ENCODE measurements at places on chromosomes 12 and 14. TPM values are rescaled to one million over a fixed set of nuclear protein-coding genes. Genes with fewer than 3 reads are reported as not detected.

The SPTB gene
- total RNA-seq: 0.55 TPM

The RTN1 gene
- total RNA-seq: not detected

The ESRRB gene
- total RNA-seq: not detected

The TSHR gene
- not detected for total RNA-seq

The PMEL gene
- total RNA-seq: 1.5 TPM

The CIROP gene
- not detected for total RNA-seq

The DDIT3 gene
- 45.6 TPM for total RNA-seq

The AHNAK2 gene
- total RNA-seq: 0.10 TPM

GRCh38 chr14:22416193-22416592, 172.8 kb downstream of the DAD1 start:
- no peaks in the 10 kb centered on the region for H3K36me3 ChIP-seq
- no peak for DNase-seq
- no peak overlapping the region for H3K27ac ChIP-seq
- H3K4me3 ChIP-seq: no peak overlapping the region

DNA sequence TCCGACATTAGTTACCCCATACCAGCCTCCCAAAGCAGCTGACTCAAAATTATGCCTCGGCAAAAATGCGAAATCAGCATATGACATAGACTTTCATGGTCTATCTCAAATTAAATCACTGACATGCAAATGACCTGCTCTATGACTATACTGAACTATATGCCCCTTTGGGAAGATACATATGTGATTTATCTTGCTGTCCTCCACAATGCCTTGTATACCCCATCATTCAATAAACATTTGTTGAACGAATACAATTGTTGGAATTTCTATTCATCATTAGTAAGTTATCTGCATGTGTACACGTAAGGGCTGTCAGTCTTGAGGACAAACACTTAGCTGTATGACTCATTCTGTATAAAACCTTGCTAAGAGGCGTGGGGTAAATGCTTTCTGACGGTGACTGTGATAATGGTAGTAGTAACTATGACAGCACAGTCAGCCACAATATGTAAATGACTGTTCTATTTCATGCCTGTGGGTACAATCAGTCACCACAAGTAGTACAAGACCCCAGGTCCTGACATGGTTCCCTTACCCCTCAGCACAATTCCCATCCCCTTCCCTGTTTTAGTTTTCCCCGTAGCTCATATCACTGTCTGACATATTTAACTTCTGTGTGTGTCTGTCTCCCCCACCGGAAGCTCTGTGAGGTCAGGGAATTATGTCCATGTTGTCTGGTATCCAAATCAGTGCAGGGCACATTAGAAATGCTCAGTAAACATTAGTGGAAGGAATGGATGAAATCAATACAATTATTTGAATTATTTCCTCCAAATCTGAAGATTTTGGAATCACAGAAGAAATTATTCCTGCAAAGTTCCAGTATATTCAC, 42.8 kb downstream of the STXBP6 start:
- no peaks in the 10 kb centered on the region for H3K36me3 ChIP-seq
- H3K4me3 ChIP-seq: no peak overlapping the region
- peaks cover 4% of the 10 kb centered on the region for H3K27me3 ChIP-seq
- H3K4me1 ChIP-seq: no peaks in the 10 kb centered on the region
- no peak for DNase-seq
- H3K27ac ChIP-seq: no peak overlapping the region

GRCh38 chr12:69660164-69660863, 38.8 kb downstream of the BEST3 start:
- no peak overlapping the region for H3K4me3 ChIP-seq
- no peak for DNase-seq
- H3K27me3 ChIP-seq: peaks cover 4% of the 10 kb centered on the region
- H3K36me3 ChIP-seq: no peaks in the 10 kb centered on the region
- H3K4me1 ChIP-seq: no peaks in the 10 kb centered on the region

GRCh38 chr12:3647504-3647903, 105.4 kb downstream of the CRACR2A start:
- no peaks in the 10 kb centered on the region for H3K27me3 ChIP-seq
- H3K4me3 ChIP-seq: no peak overlapping the region

- no peaks in the 10 kb centered on the region for H3K36me3 ChIP-seq
- no peak for DNase-seq
- H3K4me1 ChIP-seq: no peaks in the 10 kb centered on the region
- no peak overlapping the region for H3K27ac ChIP-seq
Measured at GRCh38 chr12:102871014-102871413, 46.0 kb downstream of the PAH start.

DNA sequence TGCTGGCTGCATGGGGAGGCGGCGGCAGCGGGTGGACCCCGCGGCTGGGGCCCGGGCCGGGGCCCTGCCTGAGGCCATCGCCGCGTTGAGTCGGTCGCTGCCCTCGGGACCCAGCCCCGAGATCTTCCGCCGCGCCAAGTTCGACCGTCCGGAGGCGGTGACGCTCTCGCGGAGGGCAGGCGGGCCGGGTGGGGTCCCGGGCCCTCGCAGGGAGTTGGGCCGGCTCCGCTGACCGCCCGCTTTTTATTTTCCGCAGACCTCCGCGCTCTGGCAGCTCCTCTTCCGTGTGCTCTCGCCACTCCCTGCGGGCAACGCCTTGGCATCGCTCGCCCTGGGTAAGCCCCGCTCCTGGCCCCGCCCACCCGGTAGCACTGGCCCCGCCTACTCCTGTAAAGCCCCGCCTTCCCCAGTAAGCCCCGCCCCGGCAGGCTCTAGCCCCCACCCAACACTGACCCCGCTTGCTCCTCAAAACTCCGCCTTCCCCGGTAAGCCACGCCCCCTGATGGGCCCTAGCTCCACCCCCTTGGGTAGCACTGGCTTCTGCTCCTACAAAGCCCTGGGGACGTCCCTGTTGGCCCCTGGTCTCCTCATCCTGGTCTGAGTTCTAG, 424 bp downstream of the TEDC1 start:
- peak; percentile 95 for DNase-seq
- H3K4me1 ChIP-seq: peaks cover 24% of the 10 kb centered on the region
- no peaks in the 10 kb centered on the region for H3K27me3 ChIP-seq
- peak overlapping the region; percentile 85 for H3K27ac ChIP-seq
- peaks cover 4% of the 10 kb centered on the region for H3K36me3 ChIP-seq

GRCh38 chr12:53049571-53050318, at the start of gene TNS2:
TNS2 (plus strand) TSS chr12:53050065; CDS start chr12:53050186, 121 bp downstream.
- no peaks in the 10 kb centered on the region for H3K36me3 ChIP-seq
- DNase-seq: no peak
- H3K27me3 ChIP-seq: peaks cover 4% of the 10 kb centered on the region
- H3K4me3 ChIP-seq: no peak within 1 kb of the TSS
- no peak within 1 kb of the TSS for H3K27ac ChIP-seq

- no peak overlapping the region for H3K4me3 ChIP-seq
- peaks cover 6% of the 10 kb centered on the region for H3K4me1 ChIP-seq
- no peaks in the 10 kb centered on the region for H3K36me3 ChIP-seq
- no peak overlapping the region for H3K27ac ChIP-seq
- H3K27me3 ChIP-seq: peaks cover 25% of the 10 kb centered on the region
Measured at GRCh38 chr14:60632257-60632656, 17.0 kb downstream of the SIX1 start.

- H3K4me1 ChIP-seq: no peaks in the 10 kb centered on the region
- no peak overlapping the region for H3K4me3 ChIP-seq
- no peaks in the 10 kb centered on the region for H3K36me3 ChIP-seq
- no peak for DNase-seq
Measured at GRCh38 chr14:57979376-57980048, 113.6 kb upstream of the SLC35F4 start.

- DNase-seq: no peak
- no peak overlapping the region for H3K4me3 ChIP-seq
- no peaks in the 10 kb centered on the region for H3K36me3 ChIP-seq
Measured at GRCh38 chr14:60242429-60242828, 6.6 kb upstream of the PPM1A start.

- H3K27ac ChIP-seq: no peak overlapping the region
- DNase-seq: no peak
Measured at GRCh38 chr12:108257004-108257403, 82.1 kb downstream of the CMKLR1 start.

GRCh38 chr12:108337235-108338223, 1.6 kb downstream of the CMKLR1 start:
- no peaks in the 10 kb centered on the region for H3K36me3 ChIP-seq
- DNase-seq: no peak
- peaks cover 3% of the 10 kb centered on the region for H3K4me1 ChIP-seq
- no peak overlapping the region for H3K27ac ChIP-seq

- H3K36me3 ChIP-seq: no peaks in the 10 kb centered on the region
- no peak overlapping the region for H3K4me3 ChIP-seq
- DNase-seq: no peak
- H3K27ac ChIP-seq: no peak overlapping the region
- no peaks in the 10 kb centered on the region for H3K4me1 ChIP-seq
Measured at GRCh38 chr12:31521964-31522363, 69.0 kb downstream of the DENND5B start.

DNA sequence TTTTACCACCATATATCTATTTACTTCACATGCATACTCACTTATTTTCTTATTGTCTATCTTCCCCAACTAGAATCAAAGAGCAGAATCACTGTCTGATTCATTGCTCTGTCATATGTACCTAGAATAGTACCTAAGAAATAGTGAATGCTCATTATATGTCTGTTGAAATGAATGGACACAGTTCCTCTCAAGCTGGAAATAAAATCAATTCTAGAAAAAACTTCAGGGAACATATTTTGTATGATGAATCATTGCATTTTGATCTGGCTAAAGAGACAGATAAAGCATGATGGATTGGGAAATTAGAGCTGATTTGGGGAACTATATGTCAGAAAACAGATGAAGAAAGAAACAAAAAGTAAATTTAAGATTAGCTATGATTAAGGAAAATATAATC, 623.3 kb downstream of the C12orf50 start:
- H3K27me3 ChIP-seq: no peaks in the 10 kb centered on the region
- DNase-seq: no peak
- H3K4me1 ChIP-seq: no peaks in the 10 kb centered on the region
- H3K36me3 ChIP-seq: no peaks in the 10 kb centered on the region
- H3K27ac ChIP-seq: no peak overlapping the region

DNA sequence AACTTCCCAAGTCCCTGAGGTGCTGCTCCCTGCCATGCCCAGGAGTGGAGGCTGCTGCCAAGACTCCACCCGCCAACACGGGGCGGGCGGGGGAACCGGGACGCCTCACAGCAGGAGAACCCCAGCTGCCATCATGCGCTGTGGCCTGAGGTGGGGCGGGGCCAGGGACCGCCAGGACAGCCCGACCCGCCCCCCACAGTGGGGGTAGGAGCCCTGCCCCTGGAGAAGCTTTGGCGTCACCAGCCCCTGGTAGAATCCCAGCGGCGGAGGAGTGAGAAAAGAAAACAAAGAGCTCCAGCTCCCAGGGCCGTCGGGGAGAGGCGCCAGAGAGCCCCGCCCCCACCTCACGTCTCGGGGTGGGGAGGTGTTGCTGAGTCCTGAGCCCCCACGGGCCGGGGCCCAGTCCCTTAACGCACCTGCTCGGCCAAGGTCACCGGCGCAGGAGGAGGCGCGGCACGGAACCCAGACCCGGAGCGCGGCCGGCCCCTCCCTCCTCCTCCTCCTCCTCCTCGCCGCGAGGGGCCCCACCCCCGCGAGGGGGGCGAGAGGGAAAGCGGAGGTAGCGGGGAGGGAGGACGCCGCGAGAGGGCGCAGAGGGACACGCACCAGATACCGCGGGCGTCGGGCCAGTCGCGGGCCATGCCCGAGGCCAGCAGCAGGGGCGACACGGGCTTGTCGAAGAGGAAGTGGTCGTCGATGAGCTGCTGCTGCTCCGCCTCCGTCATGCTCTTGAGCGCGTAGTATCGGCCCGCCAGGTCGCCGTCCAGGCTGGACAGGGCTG, 1.8 kb downstream of the CKB start:
- DNase-seq: peak; percentile 61
- H3K27ac ChIP-seq: no peak overlapping the region
- no peaks in the 10 kb centered on the region for H3K36me3 ChIP-seq
- peaks cover 8% of the 10 kb centered on the region for H3K27me3 ChIP-seq
- H3K4me1 ChIP-seq: peaks cover 4% of the 10 kb centered on the region

DNA sequence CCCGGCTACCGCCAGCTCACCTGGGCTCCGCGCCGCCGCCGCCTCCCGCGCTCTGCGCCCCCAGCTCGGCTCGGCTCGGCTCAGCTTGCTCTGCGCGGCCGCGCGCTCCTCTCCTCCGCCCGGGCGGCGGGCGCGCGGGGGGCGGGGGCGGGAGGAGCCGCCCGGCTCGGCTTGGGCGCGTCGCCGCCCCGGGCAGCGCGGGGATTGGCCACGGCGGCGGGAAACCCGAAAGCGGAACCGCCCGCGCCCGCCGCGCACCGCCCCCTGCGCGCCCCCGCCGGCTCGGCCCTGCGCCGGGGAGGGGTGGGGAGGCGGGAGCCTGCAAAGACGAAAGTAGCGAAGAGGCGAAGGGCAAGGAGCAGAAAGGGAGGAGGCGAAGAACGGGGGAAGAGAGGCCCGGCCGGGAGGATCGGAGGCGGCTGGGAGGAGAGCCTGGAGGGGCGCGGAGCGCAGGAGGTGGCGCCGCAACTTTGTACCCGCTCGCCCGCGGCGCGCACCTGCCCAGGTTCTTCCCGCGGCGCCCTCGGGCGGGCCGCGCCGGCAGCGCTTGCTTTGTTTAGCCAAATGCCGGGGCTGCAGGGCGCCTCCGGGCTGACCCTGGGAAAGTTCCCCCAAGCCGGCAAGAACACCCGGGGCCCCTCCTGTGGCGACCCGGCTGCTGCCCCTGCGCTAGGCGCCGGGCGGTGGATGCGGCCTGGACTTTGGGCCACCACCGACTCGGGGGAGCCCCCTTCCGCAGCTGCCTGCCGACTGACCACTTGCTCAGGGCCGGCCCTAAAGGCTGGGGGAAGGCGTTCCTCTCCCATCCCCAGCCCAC, at the start of gene CAMKK2:
CAMKK2 (minus strand) TSS at position 92 of the 817 bp plus-strand sequence. CDS start 22,183 bp downstream, outside the sequence.
- H3K4me1 ChIP-seq: peaks cover 24% of the 10 kb centered on the region
- DNase-seq: peak; percentile 82
- no peaks in the 10 kb centered on the region for H3K27me3 ChIP-seq
- H3K4me3 ChIP-seq: peak within 1 kb of the TSS; percentile 90
- peaks cover 8% of the 10 kb centered on the region for H3K36me3 ChIP-seq
- H3K27ac ChIP-seq: peak within 1 kb of the TSS; percentile 65

DNA sequence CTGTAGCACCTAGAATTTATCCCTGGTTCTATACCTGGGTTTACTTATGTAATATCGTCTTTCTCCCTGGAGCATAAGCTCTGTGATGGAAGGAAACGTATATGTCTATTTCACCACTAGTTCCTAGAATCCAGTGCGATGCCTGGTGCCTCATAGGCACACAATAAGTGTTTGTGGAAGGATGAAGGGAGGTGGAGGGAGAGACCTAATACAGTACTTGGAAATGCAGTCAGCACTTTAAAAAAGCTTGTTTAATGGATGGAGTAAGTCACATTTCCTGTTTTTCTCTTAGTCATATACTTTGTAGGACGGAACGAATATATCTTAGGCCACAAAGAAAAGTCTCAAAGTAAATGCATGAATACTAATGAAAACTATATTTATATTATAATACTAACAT, 186.5 kb upstream of the HMGA2 start:
- peaks cover 13% of the 10 kb centered on the region for H3K27me3 ChIP-seq
- H3K4me1 ChIP-seq: no peaks in the 10 kb centered on the region
- no peak overlapping the region for H3K27ac ChIP-seq

GRCh38 chr12:79250960-79251755, 386.6 kb downstream of the SYT1 start:
- H3K4me1 ChIP-seq: no peaks in the 10 kb centered on the region
- H3K27me3 ChIP-seq: no peaks in the 10 kb centered on the region
- H3K4me3 ChIP-seq: no peak overlapping the region
- DNase-seq: no peak
- H3K36me3 ChIP-seq: no peaks in the 10 kb centered on the region
- no peak overlapping the region for H3K27ac ChIP-seq

All from activated naive CD4-positive, alpha-beta T cell treated with anti-CD3 and anti-CD28 coated beads for 36 hours (primary cell).